ENCODE measurements at places on chromosomes 16 and 17.

DNA sequence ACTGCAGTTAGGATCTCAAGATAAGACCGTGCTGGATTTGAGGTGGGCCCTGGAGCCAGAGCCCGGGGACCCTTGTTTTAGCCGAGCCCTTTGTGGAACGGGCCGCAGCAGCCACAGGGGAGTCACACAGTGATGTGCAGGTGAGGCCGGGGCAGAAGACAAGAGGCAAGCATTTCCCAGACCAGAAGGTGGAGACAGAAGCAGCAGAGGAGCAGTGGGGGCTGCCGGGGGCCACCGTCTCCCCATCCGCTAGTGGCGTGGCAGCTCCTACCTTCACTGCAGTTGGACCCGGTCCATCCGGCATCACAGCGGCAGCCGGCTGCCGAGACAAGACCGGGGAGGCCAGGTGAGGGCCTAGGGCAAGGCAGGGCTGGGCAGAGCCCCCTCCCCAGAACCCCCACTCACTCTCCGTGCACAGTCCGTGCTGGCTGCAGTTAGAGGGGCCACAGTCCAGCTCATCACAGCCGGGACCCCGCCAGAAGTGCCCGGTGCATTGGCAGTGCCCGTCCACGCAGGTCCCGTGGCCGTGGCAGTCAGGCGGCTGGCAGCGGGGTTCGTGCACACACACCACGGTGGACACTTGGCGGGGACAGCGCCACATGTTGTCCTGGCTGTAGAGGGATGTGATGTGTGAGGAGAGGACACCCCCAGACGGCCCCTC, 6.0 kb downstream of the NAGPA start:
- no peak for DNase-seq

GRCh38 chr16:87536795-87537142, 43.9 kb upstream of the ZCCHC14 start:
- DNase-seq, result no peak

DNA sequence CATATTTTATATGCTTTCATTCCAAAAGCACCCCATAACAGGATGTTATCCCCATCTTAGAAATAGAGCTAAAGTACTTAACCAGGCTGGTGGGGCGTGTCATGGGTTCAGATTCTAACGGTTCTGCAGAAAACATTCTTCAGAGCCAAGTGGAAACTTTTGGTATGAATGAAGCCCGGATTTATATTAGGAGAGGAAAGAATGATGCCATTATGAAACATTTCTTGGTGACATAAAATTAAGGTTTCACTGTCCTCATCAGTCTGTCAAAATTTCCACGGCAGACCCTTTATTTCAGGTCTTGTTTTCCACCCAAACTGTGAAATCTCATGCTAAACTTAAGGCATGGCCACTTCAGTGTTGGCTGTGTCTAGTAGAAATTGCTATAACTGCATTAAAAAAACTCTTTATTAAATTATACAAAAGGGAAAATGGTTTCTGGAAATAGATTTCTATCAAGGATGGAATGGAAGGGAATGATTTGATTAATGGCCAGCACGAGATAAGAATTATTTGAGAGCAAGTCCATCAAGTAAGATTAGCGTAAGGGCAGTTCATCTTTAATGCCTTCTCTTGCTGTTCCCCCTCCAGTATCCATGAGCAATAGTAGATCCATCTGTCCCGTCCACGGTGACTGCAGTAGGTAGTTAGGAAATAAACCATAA, 11.7 kb downstream of the PRKCA start:
- DNase-seq, result no peak

DNA sequence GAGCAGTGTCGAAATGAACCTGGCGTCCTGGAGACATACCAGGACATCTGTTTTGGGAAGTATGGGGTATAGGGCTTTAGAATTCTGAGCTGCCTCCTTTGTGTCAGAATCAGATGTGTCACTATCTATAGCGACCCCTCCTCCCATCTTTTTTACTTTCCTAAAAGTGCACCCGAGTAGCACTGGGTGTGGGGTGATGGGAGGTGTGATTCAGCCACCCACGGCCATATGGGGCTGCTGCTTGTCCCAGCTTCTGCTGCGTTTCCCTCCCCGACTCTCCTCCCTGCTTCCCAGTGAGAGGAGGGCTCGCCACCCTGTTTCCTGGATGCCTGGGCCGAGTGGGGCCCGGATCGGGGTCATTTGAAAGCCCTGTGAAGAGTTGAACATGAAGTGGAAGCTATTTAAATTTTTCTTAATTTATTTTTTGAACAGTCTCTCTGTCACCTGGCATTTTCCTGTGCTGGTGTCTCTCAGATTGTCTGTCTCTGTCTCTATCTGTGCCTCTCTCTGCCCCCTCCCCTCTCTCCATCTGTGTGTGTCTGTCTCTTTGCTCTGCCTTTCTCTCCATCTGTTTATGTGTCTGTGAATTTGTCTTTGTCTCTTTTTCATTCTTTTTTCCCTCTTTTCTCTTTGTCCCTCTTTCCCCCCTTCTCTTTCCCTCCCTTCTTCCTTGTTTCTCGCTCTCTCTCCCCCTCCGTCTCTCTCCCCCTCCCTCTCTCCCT, 638.8 kb upstream of the EEF2KMT start:
- DNase-seq, result no peak

DNA sequence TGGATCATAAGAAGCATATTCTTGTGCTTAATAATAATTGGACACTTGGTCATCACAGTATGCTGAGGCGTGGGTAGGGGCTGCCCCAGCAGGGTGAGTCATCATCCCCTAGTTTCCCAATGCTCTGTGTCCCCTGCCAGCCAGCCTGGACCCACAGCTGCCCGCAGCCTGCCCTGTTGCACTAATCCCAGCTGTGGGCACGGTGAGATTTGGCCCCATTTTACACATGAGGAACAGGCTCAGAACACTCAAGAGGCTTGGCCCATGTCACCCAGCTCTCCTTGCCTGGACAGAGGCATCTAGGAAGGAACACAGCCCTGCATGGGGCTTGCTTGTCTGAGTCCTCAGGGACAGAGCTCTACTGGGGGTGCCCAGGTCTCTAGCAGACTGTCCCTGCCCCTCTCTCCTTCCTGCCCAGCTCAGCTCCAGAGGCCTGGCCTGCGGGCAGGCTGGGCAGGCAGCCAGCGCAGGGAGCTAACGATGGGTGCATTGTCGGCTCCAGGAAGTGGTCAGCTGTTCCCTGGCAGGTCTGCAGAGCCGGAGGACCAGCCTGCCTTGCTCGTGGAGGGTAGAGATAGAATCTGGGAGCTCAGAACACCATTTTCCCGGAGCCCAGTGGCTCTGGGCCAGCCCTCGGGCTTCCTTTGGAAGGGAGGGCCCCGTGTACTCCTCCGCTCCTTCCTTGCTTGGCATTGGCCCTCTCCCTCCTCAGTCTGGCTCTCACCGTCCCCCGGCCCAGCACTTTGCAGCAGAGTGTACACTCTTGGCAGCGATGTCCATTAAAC, 189.4 kb downstream of the RAB11FIP4 start:
- DNase-seq, result peak; percentile 69

DNA sequence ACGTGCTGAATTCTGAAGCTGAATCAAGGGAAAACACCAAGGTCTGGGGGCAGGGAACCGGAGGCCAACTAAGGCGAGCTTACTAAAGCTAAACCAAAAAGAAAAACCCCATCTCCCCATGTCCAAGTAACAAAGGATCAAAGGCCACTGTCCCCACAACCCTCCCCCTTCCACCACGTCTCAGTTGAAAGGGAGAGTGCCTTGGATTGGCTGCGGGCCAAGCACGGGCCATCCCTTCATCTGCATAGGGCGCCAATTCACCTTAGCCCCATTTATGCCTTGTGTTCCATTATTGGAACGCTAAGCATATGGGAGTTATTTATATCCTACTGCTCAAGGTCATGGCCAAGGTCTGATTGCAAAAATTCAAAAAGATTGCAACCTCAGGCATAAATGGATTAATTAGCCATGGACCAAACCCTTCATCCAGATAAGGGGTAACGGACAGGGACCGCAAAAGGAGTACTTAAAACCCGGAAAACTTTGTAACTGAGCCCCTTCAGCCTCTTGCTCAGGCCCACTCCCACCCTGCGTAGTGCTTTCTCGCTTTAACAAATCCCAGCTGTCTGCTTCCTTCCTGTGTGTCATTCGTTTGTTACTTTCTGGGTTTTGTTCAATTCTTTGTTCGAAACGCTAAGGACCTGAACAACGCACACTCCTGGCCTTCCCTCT, 740 bp upstream of the ATP6V0D1 start:
- DNase-seq, result no peak

- DNase-seq, result no peak
Observed at GRCh38 chr16:24845726-24846547, at the start of gene SLC5A11. SLC5A11 (plus strand) TSS chr16:24845963; CDS start chr16:24858644, 12,681 bp downstream.

DNA sequence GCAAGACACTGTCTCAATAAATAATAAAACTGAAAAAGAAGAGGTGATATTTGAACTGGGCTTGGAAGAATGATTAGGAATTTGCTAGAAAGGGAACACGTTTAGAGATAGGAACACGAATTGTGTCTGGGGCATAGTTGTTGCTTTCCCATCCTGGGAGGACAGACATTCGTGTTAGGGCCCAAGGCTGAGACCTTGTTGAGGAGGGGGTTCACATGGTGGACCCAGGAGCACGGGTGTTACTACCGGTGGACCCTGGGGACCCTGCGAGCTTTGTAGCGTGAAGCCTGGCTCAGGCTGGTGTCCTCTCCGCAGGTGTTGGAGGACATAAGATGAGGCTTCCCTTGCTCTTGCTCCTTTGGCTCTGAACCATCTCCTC, 1.2 kb downstream of the ACSF3 start:
- DNase-seq, result no peak

GRCh38 chr16:56121156-56121500, 70.2 kb upstream of the GNAO1 start:
- DNase-seq, result no peak

- DNase-seq, result no peak
Observed at GRCh38 chr16:12906271-12906670, 4.9 kb downstream of the SHISA9 start.

DNA sequence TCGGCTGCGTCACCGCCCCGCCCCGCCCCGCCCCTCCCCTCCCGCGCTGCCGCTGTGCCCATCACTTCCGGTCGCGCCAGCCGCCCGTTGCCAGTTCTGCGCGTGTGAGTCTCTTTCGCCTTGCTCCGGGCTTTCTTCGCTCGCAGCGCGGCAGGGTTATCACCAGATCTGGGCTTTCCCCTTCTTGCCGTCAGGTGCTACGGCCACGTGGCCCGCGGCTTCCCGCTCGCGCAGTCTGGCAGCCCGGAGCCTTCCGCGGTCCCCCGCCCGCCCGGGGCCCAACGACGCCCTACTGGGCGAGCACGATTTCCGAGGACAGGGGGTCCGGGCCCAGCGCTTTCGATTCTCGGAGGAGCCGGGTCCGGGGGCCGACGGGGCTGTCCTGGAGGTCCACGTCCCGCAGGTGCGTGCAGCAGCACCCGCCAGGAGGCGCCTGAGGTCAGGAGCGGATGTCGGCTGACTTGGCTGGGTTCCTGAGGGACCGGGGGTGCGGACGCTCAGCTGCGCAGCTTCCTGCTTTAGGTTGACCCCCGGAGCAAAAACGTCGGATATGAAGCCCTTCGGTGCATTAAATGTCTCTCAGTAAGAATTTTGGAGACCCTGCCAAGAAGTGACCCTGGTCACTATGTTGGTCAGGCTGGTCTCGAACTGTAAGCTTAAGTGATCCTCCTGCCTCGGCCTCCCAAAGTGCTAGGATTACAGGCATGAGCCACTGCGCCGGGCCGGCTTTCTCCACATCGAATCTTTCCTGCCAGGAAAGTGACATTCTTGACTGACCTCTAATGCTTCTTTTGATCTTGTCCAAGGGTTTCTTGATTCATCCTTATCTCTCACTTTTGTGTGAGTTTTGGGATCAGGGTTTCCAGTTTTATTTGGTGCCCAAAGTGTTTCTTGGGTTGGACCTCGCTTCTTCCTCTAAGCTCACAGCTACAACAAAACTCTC, at the start of gene METTL23:
TSS of gene METTL23 (plus strand) at position 64 of the 943 bp plus-strand sequence. CDS start 2,872 bp downstream, outside the sequence.
- peak; percentile 76 for DNase-seq

DNA sequence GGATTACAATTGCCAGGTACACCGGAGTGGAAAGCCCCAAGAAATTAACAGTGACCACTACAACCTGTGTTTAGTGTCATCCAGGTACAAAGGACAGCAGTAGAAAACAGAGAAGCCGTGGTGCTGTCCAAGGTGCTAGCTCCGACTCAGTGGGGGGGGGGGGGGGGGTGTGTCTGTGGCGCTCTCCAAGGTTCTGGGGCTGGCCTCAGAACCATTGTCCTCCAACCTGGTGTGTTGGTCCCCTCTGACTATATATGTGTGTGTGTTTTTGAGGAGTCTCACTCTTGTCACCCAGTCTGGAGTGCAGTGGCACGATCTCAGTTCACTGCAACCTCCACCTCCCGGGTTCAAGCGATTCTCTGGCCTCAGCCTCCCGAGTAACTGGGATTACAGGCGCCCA, 5.8 kb upstream of the ZNF23 start:
- peak; percentile 42 for DNase-seq

DNA sequence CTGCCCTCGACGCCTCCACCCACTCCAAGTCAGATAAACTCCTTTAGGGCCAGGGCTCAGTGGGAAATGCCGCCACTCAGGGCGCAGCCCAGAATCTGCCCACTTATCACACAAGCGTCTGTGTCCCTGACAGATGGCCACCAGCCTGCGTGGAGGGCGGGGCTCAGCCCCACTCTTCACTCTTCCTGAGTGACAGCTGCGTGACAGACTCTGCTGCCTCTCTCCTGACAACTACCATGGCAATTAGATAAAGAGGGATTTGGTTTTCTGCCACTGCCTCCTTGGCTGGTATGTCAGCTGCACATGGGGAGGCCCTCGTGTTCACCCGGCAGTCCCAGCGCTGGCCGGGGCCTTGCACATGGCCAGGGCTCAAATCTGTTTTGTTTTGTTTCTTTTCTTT, 96.2 kb downstream of the RTN4RL1 start:
- no peak for DNase-seq
